Urinary bladder (tissue), 4 donors: ENCODE measurements at places on chromosomes 6 and 20. TPM values are rescaled to one million over a fixed set of nuclear protein-coding genes. Genes with fewer than 3 reads are reported as not detected.

SEL1L2 gene
- 0.38 TPM for polyA plus RNA-seq

SEMG1 gene
- polyA plus RNA-seq: not detected

RSPH9 gene
- polyA plus RNA-seq: 0.60 TPM

SFTA2 gene
- polyA plus RNA-seq: not detected

RBM24 gene
- 22.4 TPM for polyA plus RNA-seq

SCGN gene
- polyA plus RNA-seq: 0.09 TPM

SLC22A7 gene
- 0.15 TPM for polyA plus RNA-seq

KCNQ5 gene
- 1.8 TPM for polyA plus RNA-seq

SLC22A23 gene
- 4.9 TPM for polyA plus RNA-seq

ZNF831 gene
- polyA plus RNA-seq: 0.18 TPM

DEFB123 gene
- not detected for polyA plus RNA-seq

GGTLC1 gene
- not detected for polyA plus RNA-seq

ANKRD6 gene
- polyA plus RNA-seq: 7.5 TPM

CLIC5 gene
- polyA plus RNA-seq: 2.4 TPM

ASIP gene
- polyA plus RNA-seq: 0.80 TPM

IRF4 gene
- 0.30 TPM for polyA plus RNA-seq

C6orf136 gene
- polyA plus RNA-seq: 15.9 TPM

LRFN2 gene
- 0.04 TPM for polyA plus RNA-seq

PAQR8 gene
- 12.1 TPM for polyA plus RNA-seq

OXT gene
- 0.48 TPM for polyA plus RNA-seq

DLL1 gene
- polyA plus RNA-seq: 22.1 TPM

VPS16 gene
- 33.2 TPM for polyA plus RNA-seq

ABRACL gene
- 30.2 TPM for polyA plus RNA-seq

HLA-C gene
- polyA plus RNA-seq: 351 TPM

PDE7B gene
- polyA plus RNA-seq: 9.3 TPM

DBNDD2 gene
- polyA plus RNA-seq: 194 TPM

ELOVL4 gene
- polyA plus RNA-seq: 3.2 TPM

ZNF165 gene
- polyA plus RNA-seq: 0.90 TPM

TCP11 gene
- 0.15 TPM for polyA plus RNA-seq

ADGRF4 gene
- polyA plus RNA-seq: 1.2 TPM

PRSS35 gene
- polyA plus RNA-seq: 1.3 TPM

RFX6 gene
- 0.06 TPM for polyA plus RNA-seq

ELOVL2 gene
- polyA plus RNA-seq: 4.1 TPM

TRDN gene
- 0.09 TPM for polyA plus RNA-seq

STMND1 gene
- polyA plus RNA-seq: not detected

SPATA2 gene
- 6.7 TPM for polyA plus RNA-seq
